ENCODE measurements at places on chromosomes 7 and 10. TPM values are rescaled to one million over a fixed set of nuclear protein-coding genes. Genes with fewer than 3 reads are reported as not detected.

DNA sequence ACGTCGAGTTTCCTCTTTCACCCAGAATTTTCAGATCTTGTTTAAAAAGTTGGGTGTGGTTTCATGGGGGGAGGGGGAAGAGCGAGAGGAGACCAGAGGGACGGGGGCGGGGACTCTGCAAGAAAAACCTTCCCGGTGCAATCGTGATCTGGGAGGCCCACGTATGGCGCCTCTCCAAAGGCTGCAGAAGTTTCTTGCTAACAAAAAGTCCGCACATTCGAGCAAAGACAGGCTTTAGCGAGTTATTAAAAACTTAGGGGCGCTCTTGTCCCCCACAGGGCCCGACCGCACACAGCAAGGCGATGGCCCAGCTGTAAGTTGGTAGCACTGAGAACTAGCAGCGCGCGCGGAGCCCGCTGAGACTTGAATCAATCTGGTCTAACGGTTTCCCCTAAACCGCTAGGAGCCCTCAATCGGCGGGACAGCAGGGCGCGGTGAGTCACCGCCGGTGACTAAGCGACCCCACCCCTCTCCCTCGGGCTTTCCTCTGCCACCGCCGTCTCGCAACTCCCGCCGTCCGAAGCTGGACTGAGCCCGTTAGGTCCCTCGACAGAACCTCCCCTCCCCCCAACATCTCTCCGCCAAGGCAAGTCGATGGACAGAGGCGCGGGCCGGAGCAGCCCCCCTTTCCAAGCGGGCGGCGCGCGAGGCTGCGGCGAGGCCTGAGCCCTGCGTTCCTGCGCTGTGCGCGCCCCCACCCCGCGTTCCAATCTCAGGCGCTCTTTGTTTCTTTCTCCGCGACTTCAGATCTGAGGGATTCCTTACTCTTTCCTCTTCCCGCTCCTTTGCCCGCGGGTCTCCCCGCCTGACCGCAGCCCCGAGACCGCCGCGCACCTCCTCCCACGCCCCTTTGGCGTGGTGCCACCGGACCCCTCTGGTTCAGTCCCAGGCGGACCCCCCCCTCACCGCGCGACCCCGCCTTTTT lies at the start of gene VIM:
VIM (plus strand) TSS at position 151 of the 925 bp plus-strand sequence. CDS start 1,182 bp downstream, outside the sequence.
- H3K27me3 ChIP-seq: no peaks in the 10 kb centered on the region
- peaks cover 8% of the 10 kb centered on the region for H3K4me1 ChIP-seq
- H3K36me3 ChIP-seq: peaks cover 17% of the 10 kb centered on the region
- H3K4me3 ChIP-seq: peak within 1 kb of the TSS; percentile 99

DNA sequence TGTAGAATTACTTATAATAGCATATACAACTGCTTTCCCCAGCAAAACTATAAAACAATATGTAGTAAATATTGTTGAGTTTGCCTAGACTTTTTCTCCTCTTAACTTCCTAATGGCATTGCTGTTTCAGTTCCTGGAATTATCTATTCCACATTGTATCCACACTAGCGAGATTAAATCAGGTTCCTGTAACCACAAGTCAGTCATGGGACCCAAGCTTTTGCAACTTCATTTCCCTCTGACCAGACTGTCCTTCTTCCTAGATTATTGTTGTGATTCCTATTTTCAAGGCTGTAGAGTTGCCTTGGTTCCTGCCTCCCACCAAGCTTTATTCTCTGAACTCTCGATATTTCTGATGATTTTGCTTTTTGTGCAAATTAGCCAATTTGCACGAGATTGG lies 173.3 kb upstream of the ZNF804B start:
- DNase-seq: no peak
- H3K27ac ChIP-seq: no peak overlapping the region
- no peaks in the 10 kb centered on the region for H3K27me3 ChIP-seq
- H3K4me3 ChIP-seq: no peak overlapping the region
- H3K36me3 ChIP-seq: no peaks in the 10 kb centered on the region

GRCh38 chr7:150982351-150982750 lies 4.2 kb upstream of the KCNH2 start:
- no peaks in the 10 kb centered on the region for H3K36me3 ChIP-seq
- no peak for DNase-seq
- H3K4me3 ChIP-seq: no peak overlapping the region

DNA sequence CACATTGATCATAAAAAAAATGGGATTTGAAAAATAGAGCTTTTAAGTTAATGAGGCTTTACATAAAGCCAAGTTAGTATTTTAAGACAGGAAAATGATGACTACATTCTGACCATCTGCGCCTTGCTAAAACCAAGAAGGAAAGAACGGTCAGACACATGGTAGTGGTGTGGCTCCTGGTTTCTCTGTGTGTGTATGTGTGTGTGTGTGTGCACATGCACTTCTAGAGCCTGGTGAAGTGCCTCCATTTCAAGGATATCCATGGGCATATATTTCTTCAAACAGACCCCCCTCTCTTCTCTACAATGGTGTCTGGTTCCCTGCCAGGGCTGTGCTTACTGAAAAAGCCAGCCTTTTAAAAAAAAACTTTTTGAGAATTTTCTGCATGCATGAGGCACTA lies 80.9 kb downstream of the FRMPD2 start:
- H3K27me3 ChIP-seq: no peaks in the 10 kb centered on the region
- no peaks in the 10 kb centered on the region for H3K36me3 ChIP-seq
- no peak overlapping the region for H3K4me3 ChIP-seq
- no peak overlapping the region for H3K27ac ChIP-seq
- no peaks in the 10 kb centered on the region for H3K4me1 ChIP-seq

DNA sequence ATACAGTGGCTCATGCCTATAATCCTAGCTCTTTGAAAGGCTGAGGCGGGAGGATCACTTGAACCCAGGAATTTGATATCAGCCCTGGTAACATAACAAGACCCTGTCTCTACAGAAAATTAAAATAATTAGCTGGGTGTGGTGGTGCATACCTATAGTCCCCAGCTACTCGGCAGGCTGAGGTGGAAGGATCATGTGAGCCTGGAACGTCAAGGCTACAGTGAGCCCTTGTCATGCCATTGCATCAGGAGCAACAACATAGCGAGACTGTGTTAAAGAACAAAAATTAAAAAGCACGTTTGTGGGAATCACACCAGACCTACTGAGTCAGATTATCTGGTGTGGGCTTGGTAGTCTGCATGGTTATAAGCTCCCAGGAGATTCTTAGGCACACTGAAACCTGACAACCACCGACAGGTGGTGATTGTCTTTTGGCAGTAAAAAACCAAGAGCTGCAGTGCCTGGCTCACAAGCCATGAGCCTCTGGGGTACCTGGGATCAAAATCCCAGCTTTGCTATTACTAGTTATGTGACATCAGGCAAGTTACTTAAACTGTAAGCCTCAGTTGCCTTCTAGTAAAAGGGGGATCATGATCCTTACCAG lies 146.9 kb downstream of the SND1 start:
- H3K4me1 ChIP-seq: peaks cover 4% of the 10 kb centered on the region
- no peak overlapping the region for H3K27ac ChIP-seq
- DNase-seq: no peak
- no peaks in the 10 kb centered on the region for H3K27me3 ChIP-seq

DNA sequence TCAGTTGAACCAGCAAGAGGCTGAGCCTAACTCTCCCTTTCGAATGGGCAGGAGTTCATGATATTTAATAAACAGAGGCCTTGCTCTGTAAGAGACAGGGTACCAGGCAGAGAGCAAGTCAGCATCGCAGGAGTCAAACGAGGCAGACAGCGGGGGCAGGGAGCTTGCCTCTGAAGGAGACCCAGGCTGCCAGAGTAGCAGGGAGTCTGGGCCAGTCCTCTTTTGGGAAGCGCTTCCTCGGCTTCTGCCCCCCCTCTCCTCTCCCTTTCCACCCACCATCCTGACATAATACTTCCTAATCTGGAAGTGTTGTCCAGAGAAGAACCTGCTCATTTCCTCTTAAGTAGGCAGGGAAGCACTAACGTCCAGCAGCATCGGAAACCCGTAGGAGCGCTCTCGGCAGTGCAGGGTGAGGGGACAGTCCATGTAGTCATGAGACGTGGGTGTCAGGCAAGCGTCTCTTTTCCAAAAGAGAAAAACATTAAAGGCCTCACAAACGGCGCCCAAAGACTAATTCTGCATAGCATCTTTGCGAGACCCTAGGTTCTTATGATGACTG lies 171.1 kb downstream of the EGFR start:
- no peak for DNase-seq
- H3K36me3 ChIP-seq: peaks cover 19% of the 10 kb centered on the region
- no peak overlapping the region for H3K4me3 ChIP-seq
- H3K27me3 ChIP-seq: no peaks in the 10 kb centered on the region
- H3K4me1 ChIP-seq: peaks cover 18% of the 10 kb centered on the region

Gene C10orf67
- 0.33 TPM for polyA plus RNA-seq
